Stimulated activated CD4-positive, alpha-beta T cell treated with anti-CD3 and anti-CD28 coated beads, Interleukin-1b, Interleukin-23, amount 100 ng/mL, for 1 hour (primary cell): ENCODE measurements at places on chromosomes 12 and 14.

GRCh38 chr14:65169351-65169750 lies 67.0 kb upstream of the MAX start:
- DNase-seq: no peak

GRCh38 chr12:88931598-88931997 lies 351.3 kb upstream of the KITLG start:
- no peak for DNase-seq

DNA sequence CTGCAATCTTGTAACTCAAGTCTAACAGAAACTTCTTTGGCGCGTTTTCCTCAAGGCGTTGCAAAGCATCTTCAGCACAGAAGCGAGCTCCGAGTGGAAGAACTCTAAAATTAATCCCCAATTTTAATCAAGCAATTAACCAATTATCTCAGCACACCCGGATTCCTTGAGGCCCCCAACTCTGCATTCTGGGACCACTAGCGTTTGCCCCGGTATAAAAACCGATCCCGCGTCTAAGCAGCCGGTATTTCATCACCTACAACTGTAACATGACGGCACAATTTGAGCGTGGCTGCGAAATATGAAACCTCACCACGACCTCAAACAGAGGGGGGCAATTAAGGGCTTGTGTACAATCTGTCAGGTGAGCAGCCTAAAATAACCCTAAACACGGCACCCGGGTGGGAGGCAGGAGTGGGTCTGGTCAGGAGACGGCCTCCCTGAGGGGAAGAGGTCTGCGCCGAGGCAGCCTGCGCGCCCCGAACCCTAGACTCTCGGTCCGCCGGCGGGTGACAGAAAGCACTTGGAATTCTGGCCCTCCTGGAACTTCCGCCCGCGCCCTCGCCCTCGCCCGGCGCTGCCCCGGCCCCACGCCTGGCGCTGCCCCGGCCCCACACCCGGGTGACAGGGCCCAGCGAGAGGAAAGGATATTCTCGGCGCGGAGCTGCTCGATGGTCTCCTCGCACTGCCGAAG lies 594 bp downstream of the ZCCHC8 start:
- DNase-seq: peak; percentile 8

GRCh38 chr14:95679998-95680735 lies 6.1 kb upstream of the TCL1B start:
- DNase-seq: no peak

DNA sequence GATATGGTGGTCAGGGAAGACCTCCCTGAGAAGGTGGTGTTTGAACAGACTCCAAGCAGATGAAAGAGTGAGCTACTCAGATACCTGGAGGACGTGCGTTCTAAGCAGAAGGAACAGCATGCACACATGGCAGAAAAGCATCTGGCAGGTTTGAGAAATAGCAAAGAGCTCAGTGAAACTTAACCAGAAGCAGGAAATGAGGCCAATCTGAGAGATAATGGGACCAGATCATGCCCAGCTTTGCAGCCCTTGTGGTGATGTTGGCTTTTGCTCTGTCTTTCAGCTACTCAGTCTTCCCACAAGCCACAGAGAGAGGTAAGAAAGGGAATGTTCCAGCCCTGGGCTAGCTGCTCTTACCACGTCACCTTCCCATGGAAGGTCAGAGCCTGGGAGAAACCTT lies 176.3 kb upstream of the GSC start:
- no peak for DNase-seq

GRCh38 chr12:106048676-106049075 lies 90.1 kb downstream of the NUAK1 start:
- no peak for DNase-seq

DNA sequence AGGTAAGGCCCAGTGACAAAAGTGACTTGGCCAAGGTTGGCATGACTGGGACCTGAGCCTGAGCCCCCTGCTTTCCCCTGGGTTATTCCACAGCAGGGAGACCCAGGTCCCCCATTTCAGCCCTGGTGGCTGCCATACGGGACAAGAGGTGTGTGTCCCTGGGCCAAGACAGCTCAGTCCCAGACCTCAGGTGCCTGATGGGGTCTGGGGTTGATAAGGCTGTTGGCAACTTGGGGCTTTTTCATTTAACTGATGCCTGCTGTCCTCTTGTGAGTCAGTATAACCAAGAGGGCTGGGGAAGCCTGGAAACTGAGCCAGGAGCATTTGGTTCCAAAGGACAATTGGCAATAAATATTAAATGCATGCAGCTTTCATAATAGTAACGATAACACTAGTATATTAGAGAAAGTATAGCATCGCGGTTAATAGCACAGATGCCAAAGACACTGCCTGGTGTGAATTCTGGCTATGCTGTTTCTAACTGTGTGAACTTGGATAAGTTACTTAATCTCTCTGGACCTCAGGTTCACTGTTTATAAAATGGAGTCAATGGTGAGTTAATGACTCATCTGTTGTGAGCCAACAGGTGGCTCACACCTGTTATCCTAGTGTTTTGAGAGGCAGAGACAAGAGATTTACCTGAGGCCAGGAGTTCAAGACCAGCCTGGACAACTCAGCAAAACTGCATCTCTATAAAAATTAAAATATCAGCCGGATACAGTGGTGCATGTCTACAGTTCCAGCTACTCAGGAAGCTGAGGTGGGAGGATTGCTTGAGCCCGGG lies 898 bp downstream of the SDSL start:
- no peak for DNase-seq

GRCh38 chr12:24746864-24747263 lies 202.0 kb downstream of the BCAT1 start:
- no peak for DNase-seq

- no peak for DNase-seq
Measured at GRCh38 chr12:14900521-14901227, 15.0 kb upstream of the MGP start.

- no peak for DNase-seq
Measured at GRCh38 chr14:34063470-34064164, 112.7 kb upstream of the EGLN3 start.

DNA sequence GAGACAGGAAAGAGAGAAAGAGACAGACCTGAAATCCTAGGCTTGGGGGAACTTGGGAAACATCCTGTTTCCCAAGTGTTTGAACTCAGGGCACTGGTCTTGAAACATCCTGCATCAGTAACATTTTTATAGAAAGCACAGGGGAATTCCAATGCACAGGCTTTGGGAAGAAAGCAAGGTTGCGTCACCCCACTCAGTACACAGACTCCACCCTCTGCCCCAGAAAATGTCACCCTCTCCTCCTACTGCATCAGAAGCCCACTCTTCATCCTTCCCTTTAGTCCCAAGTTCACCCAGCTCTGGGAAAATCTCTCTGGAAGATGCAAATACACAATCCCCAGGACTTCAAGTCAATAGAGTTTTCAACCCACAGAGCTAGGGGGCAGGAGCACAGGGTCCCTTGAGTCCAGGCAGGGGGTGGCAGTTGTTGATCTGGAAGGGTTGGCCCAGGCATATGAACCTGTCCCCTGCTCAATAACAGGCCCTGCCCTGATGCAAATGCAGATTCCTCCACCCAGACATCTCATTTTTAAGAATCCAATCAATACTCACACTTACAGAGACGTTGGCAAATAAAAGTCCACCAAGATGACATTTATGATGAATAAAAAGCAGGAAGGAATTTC lies 1.7 kb downstream of the RDH16 start:
- DNase-seq: no peak

DNA sequence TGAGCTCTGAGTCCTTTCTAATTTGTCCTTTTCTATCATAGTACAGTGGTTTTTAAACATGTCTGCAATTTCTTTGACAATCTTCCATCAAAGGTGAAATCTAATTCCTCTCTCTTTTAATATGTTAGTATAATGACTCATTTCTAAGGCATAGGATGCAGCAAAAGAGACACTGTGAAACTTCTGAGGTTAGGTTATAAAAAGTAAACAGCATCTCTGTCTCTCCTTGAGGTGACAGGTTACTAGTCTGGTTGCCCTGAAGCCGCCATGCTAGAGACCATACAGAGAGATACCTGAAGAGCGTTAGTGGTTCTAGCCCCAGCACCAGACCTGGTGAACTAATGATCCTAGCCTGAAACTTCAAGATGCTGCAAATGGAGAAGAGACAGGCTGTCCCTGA lies 114.3 kb downstream of the PPM1A start:
- DNase-seq: no peak

GRCh38 chr12:129305851-129306250 lies 452.6 kb downstream of the GLT1D1 start:
- DNase-seq: no peak

DNA sequence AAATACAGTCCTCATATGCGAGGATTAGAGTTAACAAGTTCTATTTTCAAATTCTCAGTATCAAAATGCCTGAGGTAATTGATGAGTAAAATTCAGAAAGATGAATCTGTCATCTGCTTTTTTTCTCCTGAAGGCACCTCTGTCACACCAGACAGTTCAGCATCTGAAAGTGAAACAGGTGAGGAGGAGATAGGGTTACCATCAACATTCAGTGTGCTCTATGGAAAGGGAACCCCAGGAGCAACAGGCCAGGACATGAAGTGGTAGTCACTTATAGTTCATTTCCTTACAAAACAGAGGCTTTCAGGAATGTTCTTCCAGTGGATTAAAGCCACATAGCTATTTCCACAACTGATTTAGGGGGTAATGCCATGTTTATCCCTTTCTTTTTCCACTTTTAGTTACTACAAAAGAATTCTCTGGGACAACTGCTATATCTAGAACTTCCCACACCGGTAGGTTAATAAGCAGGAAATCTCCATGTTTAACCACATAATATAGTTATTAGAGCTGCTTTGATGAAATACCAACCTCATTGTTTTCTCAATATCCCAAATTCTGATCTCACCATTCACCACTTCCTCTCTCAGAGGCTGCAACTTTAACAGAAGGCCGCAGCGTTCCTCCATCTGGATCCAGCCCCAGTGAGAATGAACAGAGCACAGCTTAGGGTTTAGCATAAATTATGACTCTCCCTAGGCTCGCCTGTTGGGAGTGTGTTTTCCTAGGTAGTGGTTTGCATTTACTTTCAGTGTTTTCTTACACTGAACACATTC lies 177.0 kb upstream of the CNTN1 start:
- no peak for DNase-seq

DNA sequence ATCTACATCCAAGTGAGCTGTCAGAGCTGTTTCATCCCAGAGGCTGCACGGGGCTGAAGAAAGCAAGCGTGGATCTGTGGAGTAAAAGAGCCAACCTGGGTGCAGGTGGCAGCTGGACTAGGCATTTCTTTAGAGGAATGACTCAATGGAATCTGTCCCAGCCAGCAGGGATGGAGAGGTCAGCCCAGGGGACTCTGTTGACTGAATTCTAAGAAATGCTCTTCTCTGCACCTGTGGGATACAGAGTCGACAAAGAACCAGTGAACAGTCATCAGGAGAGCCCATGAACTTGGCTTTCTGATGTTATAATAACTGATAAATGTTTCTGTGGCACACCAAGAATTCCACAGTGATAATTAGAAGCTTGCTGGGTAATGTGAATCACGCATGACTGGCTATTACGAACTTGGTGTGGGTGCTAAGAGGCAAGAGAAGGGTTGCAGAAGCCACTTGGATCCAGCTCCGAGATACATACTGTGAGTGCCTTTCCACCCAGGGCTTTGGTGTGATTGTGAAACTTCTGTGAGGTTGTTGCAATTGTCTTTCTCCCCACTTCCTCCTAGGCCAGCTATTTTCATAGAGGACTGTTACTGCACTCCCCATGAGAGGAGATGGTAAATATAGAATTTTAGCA lies 16.2 kb downstream of the PYGL start:
- DNase-seq: no peak

DNA sequence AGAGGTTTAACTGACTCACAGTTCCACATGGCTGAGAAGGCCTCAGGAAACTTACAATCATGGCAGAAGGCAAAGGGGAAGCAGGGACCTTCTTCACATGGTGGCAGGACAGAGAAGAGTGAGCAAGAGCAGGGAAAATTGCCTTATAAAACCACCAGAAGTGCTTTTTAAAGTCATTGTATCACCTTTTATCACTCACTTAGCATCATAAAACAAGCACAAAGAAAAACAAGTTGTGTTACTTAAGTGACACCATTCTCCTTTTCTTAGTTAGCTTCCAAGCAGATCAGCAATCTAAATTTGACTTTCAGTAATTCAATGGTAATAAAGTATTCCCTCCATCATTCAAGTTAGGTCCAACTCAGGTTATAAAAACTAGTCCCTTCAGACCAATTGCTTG lies 28.5 kb downstream of the OSBPL8 start:
- no peak for DNase-seq
